ENCODE measurements at places on chromosomes 6 and 20. TPM values are rescaled to one million over a fixed set of nuclear protein-coding genes. Genes with fewer than 3 reads are reported as not detected.

DNA sequence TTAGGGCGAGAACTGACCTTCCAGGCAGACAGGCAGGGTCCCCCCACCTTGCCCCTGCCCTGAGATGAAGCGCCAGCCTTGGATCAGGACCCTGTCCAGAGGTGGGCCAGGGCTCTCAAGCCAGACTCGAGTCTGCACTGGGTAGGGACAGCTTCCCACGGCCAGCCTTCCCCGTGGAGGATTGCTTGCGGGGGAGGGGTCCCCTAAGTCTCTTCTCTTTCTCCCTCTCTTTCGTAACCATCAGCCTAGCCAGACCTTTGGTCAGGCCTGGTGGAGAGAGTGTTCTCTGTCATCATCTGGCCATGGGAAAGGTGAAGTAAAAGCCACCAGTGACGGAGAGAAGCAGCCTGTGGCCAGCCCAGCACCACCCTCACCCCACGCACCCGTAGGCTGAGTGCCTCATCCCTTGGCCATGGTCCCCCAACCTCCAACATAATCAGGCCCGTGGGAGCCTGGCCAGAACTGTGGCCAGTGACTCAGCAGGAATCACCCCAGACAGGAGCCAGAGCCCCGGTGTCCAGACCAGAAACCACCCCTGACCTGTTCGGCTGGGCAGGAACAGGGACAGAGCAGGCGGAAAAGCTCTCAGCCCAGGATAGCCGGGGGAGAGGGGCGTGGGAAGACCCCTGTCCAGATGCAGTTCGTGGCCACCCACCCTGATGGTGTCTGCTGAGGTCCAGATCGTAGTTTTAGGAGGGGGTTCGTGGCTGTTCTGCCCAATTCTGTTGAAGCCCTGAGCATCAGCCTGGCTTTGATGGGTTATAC lies 47.1 kb downstream of the SNAI1 start:
- H3K27me3 ChIP-seq, result peaks cover 10% of the 10 kb centered on the region
- H3K36me3 ChIP-seq, result no peaks in the 10 kb centered on the region
- no peak overlapping the region for H3K4me3 ChIP-seq

The DOK5 gene
- polyA plus RNA-seq, result not detected

DNA sequence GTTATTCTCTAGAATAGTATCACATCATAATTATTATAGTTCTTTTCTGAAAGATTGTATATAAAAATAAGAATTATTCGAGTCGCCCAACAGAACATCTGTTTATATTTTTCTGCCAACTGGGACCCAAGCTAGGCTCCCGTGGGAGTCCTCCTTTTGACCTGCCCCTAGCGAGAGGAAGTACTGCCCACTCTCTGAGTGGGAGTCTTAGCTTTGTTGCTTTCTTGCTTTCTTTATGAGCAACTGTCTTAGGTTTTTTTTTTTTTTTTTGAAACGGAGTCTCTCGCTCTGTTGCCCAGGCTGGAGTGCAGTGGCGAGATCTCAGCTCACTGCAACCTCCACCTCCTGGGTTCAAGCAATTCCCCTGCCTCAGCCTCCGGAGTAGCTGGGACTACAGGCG lies 202.0 kb upstream of the ZNF184 start:
- H3K4me3 ChIP-seq, result no peak overlapping the region
- H3K4me1 ChIP-seq, result peaks cover 15% of the 10 kb centered on the region
- peaks cover 9% of the 10 kb centered on the region for H3K36me3 ChIP-seq
- no peak for DNase-seq
- H3K27ac ChIP-seq, result no peak overlapping the region

- no peak for DNase-seq
- peaks cover 5% of the 10 kb centered on the region for H3K4me1 ChIP-seq
- no peak overlapping the region for H3K4me3 ChIP-seq
These were observed 9.1 kb downstream of the CHRNA4 start for GRCh38 chr20:63351811-63352591.

GRCh38 chr6:123214433-123214832 lies 218.4 kb downstream of the CLVS2 start:
- no peaks in the 10 kb centered on the region for H3K36me3 ChIP-seq
- H3K4me3 ChIP-seq, result no peak overlapping the region
- no peak for DNase-seq
- no peak overlapping the region for H3K27ac ChIP-seq

GRCh38 chr6:118509009-118509617 lies 39.0 kb upstream of the PLN start:
- H3K27me3 ChIP-seq, result no peaks in the 10 kb centered on the region
- no peak overlapping the region for H3K4me3 ChIP-seq
- no peak for DNase-seq
- H3K36me3 ChIP-seq, result peaks cover 14% of the 10 kb centered on the region

DNA sequence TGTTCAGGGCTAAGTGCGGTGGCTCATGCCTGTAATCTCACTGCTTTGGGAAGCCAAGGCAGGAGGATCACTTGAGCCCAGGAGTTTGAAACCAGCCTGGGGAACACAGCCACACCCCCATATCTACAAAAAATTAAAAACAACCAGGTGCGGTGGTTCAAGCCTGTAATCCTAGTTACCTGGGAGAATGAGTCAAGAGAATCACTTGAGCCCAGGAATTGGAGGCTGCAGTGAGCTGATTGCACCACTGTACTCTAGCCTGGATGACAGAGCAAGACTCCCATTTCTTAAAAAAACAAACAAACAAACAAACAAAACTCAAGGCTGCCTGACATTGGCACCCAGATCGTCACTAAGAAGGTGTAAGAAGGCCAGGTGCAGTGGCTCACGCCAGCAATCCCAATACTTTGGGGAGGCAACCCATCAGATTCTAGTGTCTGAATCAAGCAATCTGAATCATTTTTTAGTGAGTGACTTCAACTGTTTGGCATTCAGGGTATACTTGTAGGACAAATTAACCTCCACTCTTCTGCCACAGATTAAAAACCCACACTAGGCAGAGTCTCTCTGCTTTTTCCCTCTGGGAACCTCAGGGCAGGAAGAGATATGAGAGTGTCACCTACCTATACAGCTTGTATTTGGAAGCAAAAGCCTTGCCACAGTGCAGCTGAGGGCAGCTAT lies 6.1 kb downstream of the PLAGL2 start:
- no peak overlapping the region for H3K4me3 ChIP-seq
- no peak overlapping the region for H3K27ac ChIP-seq
- H3K4me1 ChIP-seq, result peaks cover 32% of the 10 kb centered on the region
- peaks cover 11% of the 10 kb centered on the region for H3K36me3 ChIP-seq

The MYT1 gene
- not detected for polyA plus RNA-seq

- H3K4me1 ChIP-seq, result peaks cover 19% of the 10 kb centered on the region
- peaks cover 86% of the 10 kb centered on the region for H3K27me3 ChIP-seq
- DNase-seq, result peak; percentile 62
- no peak overlapping the region for H3K27ac ChIP-seq
These were observed 929 bp downstream of the CDH22 start for GRCh38 chr20:46307139-46307998.

- no peak overlapping the region for H3K4me3 ChIP-seq
- H3K27ac ChIP-seq, result no peak overlapping the region
- H3K27me3 ChIP-seq, result no peaks in the 10 kb centered on the region
- no peak for DNase-seq
- peaks cover 22% of the 10 kb centered on the region for H3K36me3 ChIP-seq
- no peaks in the 10 kb centered on the region for H3K4me1 ChIP-seq
These were observed 84.2 kb downstream of the HUS1B start for GRCh38 chr6:572596-573265.

DNA sequence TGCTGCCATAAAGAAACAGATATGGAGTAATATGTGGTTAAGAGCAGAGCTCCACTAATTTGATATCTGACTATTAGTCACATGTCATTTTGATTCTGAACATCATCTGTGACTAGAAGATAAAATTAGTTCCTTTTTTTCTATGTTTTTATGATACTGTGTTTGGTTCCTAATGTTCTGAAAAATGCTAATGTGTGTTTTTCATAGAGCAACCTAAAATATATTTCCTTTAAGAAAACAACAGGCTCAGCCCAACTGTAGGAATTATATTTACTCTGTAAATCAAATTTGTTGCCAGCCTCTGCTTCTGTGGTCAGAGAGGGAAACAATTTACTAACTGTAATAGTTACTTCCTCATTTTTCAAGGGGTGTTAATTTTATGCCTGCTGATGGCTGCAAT lies 33.3 kb upstream of the TXLNB start:
- peak overlapping the region; percentile 55 for H3K4me3 ChIP-seq
- DNase-seq, result peak; percentile 58
- no peaks in the 10 kb centered on the region for H3K27me3 ChIP-seq
- H3K36me3 ChIP-seq, result peaks cover 6% of the 10 kb centered on the region

- no peaks in the 10 kb centered on the region for H3K36me3 ChIP-seq
- H3K27ac ChIP-seq, result no peak overlapping the region
- no peak for DNase-seq
- no peaks in the 10 kb centered on the region for H3K4me1 ChIP-seq
- H3K4me3 ChIP-seq, result no peak overlapping the region
These were observed 41.0 kb upstream of the GLP1R start for GRCh38 chr6:39007575-39007974.

The RBM39 gene
- 208 TPM for polyA plus RNA-seq

- H3K4me3 ChIP-seq, result no peak overlapping the region
- no peaks in the 10 kb centered on the region for H3K36me3 ChIP-seq
- DNase-seq, result no peak
- H3K4me1 ChIP-seq, result no peaks in the 10 kb centered on the region
- H3K27me3 ChIP-seq, result peaks cover 4% of the 10 kb centered on the region
- no peak overlapping the region for H3K27ac ChIP-seq
These were observed 599.4 kb upstream of the CDH4 start for GRCh38 chr20:60652615-60653014.

DNA sequence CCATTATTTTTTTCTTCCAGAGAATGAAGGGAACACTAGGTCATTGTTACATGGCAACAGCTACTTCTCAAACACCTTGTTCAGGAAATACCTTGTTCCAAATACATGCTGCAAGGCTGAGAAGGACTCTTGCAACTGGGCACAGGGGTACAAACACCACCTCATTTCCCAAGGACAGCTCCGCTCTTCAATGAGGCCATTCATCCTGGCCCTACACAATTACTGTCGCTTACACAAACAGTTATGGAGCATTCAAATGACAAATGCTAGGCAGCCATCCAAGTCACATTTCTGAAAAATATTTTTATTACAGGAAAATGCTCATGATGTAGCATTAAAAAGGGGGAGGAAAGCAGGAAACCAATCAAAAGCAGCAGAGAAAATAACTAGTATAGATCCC lies 611.9 kb downstream of the DHX35 start:
- no peaks in the 10 kb centered on the region for H3K4me1 ChIP-seq
- H3K27ac ChIP-seq, result no peak overlapping the region
- no peak overlapping the region for H3K4me3 ChIP-seq
- no peaks in the 10 kb centered on the region for H3K36me3 ChIP-seq

DNA sequence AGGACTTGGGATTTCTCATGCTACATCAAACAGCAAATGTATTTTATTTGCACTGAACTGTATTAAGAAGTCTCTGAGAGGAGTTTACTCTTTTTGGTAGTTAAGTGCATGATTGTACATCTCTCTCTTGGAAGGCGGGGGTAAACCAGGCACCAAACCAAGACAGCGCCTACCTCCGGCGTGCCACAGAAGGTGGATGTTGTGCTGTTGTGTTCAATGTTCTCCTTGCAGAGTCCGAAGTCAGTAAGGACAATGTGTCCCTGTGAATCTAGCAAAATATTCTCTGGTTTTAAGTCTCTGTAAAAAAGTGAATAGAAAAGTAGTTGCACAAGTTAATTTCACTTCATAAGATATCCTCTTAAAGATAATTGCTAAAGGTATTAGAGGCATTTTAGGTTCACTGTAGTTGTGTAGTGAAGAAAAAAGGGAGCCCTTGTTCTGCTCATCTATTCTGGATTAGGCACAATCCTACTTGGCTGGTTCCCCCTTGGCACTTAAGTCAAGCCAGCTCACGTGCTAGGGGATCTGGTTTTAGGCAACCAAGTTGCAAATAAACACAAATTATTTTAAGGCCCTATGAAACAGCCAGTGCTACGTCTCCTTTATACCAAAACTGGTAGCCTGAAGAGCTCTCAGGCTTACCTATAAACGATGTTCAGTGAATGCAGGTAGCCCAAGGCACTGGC lies 119.7 kb upstream of the SLC2A12 start:
- H3K4me3 ChIP-seq, result no peak overlapping the region
- peaks cover 44% of the 10 kb centered on the region for H3K4me1 ChIP-seq
- no peak overlapping the region for H3K27ac ChIP-seq
- peaks cover 13% of the 10 kb centered on the region for H3K36me3 ChIP-seq
- DNase-seq, result no peak
- H3K27me3 ChIP-seq, result no peaks in the 10 kb centered on the region

GRCh38 chr6:11912420-11912819 lies 99.7 kb upstream of the HIVEP1 start:
- no peak overlapping the region for H3K27ac ChIP-seq
- no peak for DNase-seq

DNA sequence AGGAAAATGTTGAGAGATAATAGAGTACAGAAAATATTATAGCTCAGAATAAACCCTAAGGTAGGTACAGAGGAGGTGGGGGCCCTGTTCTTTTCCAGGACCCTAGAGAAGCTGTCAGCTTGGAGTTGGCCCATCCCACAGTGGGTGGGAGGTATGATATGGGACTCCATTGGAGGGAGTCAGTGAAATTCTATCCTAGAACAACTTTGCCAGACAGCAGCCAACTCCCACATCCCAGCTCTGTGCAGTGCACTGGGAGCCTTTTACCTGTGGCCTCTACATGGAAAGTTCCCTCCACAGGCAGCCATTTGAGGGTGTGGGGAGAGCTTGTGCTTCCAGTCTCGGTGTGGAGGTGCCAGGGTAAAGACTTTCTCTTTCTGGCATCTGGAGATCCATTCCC lies 36.8 kb upstream of the CLIC5 start:
- no peak for DNase-seq
- H3K4me3 ChIP-seq, result no peak overlapping the region
- H3K27ac ChIP-seq, result no peak overlapping the region

DNA sequence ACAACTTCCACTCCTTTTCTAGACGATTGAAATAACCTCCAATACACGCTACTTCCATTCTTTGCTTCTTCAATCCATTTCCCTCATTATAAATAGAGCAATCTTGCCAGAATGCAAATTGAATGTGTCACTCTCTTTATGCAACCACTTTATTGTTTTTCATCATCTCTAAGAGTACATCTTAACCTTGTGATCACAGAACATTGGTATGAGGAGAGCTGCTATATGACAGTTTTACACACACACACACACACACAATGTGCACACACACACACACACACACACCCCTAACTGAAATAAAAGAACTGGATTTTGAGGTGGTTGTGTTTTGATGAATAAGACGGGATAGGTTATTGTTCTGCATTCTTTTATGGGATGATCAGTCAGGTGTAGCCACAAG lies 187.0 kb downstream of the HDGFL1 start:
- no peak overlapping the region for H3K27ac ChIP-seq
- DNase-seq, result no peak
- no peaks in the 10 kb centered on the region for H3K27me3 ChIP-seq
- H3K4me3 ChIP-seq, result no peak overlapping the region

DNA sequence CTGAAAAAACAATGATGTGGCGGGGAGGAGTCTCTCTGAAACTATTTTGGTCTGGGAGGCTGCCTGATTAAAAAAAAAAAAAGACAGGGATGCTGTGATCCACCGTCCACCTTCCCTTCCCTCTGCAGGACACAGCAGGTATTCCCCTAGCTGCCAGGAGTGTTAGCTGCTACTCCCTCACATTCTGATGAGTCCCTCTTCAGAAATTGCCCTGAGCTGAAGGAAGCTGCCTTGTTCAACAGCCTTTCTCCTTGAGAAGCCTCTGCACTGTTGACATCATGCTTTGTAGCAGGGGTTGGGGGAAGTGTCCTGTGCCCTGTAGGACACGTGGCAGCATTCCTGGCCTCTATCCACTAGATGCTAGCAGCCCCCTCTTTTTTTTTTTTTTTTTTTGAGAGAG lies 71.7 kb upstream of the ZMYND8 start:
- H3K27me3 ChIP-seq, result no peaks in the 10 kb centered on the region
- H3K4me3 ChIP-seq, result no peak overlapping the region
- peak overlapping the region; percentile 24 for H3K27ac ChIP-seq
- H3K36me3 ChIP-seq, result no peaks in the 10 kb centered on the region
- peaks cover 14% of the 10 kb centered on the region for H3K4me1 ChIP-seq

The CRISP2 gene
- not detected for polyA plus RNA-seq
